ENCODE measurements at places on chromosomes 5 and 9.
A peak's percentile ranks its signal among the peaks of the same experiment; 100 is the strongest.

GRCh38 chr9:93066978-93067603 lies 8.6 kb downstream of the SUSD3 start:
- no peak for DNase-seq

GRCh38 chr5:131514316-131515283 lies 120.4 kb downstream of the RAPGEF6 start:
- no peak for DNase-seq

DNA sequence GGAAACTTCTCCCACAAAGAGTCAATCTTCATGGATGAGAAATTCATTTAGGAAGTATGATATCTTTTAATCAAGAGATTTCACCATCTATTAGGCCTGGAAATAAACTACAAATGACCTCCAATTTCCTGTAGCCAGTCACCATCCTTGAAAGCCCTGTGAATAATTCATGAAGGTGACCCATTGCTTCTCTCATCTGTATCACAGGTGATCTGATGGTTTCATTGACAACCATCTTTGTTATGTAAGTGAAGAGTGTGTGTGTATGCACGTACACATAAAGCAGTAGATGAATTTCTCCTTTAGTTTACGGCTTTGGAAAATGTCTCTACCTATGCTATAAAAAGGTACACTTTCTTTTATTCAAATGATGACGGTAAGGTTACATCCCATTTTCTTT lies 644.1 kb upstream of the KLF4 start:
- DNase-seq: no peak

- DNase-seq: no peak
Measured at GRCh38 chr9:15238646-15239045, 68.4 kb downstream of the TTC39B start.

DNA sequence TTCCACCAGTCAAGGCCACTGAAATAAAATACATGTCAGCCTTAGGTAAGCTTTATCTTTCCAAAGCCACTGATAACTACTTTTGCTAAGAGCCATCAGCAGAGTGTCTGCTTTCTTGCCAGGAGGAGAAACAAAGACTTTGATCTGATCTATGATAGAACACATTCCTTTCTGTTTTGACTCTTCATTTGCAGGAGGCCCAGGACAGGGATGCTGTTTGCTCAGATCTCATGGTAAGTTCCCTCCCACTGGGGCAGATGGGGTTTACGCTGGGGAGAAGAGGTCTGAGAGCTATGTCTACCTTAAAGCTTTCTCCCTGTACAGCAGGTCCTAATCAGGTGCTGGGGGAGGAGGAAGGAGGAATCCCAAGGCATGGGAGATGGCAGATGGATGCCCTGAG lies 497.6 kb downstream of the NTRK2 start:
- DNase-seq: no peak

DNA sequence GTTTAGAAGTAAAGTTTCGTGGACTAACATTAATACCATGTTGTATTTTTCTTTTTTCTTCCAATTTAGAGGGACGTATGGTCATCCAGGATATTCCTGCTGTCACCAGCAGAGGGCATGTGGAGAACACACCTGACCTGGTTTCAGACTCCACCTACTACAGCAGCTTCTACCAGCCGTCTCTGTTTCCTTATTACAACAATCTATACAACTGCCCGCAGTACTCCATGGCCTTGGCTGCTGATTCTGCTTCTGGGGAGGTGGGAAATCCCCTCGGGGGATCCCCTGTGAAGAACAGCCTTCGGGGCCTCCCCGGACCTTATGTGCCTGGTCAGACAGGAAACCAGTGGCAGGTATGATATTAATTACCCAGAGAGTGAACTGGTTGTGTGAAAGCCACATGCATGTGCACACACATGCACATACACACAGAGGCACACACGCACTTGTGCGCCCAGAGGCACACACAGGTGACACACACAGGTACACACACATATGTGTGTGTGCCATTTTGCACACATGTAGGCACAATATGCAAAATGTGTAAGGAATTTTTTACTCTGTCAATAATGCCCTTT lies 52.4 kb downstream of the DMRT1 start:
- peak; percentile 56 for DNase-seq

GRCh38 chr5:121962347-121962670 lies 534 bp downstream of the SRFBP1 start:
- no peak for DNase-seq

DNA sequence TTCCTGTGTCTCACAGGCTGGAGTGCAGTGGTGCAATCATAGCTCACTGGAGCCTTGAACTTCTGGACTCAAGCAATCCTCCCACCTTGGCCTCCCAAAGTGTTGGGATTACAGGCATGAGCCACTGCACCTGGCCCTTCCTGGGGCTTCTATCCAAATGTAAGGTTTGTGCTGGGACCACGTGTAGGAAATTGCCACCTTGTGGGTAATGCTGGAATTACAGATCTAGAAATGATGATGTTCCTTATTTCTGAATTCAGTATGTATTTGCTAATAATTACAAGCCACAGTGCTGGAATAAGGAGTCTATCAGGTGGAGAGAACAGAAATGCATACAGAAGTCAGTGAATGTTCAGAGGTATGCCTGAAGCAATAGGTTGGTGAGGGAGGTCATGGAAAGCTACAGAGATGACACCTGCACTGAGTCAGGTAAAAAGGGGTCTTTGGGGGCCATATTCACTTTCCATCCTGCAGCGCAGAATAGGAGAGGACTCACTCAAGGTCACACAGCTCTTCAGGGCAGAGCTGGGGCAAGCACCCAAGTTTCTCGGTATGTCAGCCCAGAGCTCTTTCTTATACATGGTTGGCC lies 8.8 kb upstream of the IGFBPL1 start:
- no peak for DNase-seq

- DNase-seq: no peak
Measured at GRCh38 chr5:67311208-67311607, 114.6 kb upstream of the CD180 start.

- no peak for DNase-seq
Measured at GRCh38 chr9:127567730-127568617, 44.1 kb upstream of the STXBP1 start.

- DNase-seq: no peak
Measured at GRCh38 chr5:124050120-124050770, 538.3 kb downstream of the CSNK1G3 start.

DNA sequence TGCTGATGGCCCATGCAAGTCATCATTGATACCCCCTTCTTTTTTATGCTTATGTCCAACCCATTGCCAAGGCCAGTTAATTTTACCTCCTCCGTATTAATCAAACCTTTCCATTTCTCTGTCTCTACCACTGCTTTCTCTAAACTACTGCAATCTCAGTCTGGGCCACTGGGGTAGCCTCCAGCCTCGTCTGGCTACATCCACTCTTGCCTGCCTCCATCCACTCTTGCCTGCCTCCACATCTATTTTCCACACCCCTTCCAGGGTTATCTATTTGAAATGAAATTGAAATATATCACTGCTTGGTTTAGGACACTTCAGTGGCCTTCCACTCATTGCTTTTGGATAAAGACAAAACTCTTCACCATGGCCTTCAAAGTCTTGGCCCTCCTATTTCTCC lies 425.3 kb upstream of the CLINT1 start:
- no peak for DNase-seq

DNA sequence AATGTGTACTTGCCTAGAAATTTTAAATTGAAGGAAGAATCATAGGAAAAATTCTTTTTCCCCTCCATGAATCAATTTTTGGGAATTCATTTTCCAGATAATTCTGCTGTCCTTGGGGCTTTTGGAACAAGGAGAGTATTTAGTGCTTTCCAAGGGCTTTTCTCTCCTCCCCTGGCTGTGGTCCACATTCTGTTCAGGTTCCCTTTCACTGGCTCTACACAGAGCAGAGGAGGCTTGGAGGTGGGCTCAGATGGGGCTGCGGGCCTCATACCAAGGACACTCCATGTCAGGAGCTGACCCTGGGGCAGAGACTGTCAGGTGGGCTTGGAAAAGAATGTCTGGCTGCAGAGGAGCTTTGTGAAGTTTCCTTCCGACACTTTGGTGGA lies 128.1 kb downstream of the GADD45G start:
- DNase-seq: no peak

DNA sequence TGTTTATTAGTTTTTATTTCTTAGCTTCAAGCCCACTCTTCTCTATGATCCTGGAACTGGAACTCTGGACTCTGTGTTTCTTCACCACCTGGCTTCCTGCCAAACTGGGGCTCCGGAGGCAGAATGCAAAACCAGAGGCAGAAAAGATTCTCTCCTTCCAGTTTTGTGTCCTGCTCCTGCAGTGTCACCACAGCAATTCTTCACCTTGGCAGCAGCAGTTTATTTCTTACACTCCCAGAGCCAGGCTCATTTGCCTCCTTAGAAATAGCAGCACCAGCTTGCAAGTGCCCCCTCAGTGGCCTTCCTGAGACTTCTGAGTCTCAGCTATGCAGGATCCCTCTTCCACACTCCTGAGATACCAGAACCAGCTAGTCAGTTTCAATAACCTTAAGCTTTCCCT lies 26.7 kb upstream of the CAMK4 start:
- no peak for DNase-seq

GRCh38 chr9:108913391-108913790 lies 20.5 kb downstream of the ELP1 start:
- DNase-seq: no peak

DNA sequence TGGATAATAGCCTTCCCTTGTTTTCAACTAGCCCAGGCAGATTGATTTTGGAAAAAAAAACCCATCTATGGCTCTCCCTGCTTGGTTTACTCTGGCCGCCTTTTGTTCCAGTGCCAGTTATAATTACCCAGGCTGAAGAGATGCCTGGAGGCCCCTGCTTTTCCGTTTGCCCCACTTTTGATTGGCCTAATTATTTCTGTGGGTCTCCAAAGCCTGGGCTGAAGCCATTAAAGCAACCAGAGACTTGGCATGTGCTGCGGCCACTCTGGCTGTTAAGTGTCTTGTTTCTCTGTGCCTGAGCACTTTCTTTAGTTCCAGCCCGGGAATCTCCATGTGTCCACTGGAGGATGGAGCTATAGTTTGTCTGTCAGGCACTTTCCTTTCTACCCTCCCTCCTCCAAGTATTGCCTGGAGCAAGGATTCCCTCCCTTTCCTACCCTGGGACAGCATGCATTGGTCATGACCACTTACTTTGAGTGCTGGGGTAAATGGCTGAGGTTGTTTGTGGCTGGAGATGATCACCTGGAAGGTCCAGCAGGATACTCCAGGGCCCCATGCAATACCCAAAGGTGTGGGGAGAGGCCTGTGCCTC lies 105.1 kb upstream of the CTSL start:
- no peak for DNase-seq

DNA sequence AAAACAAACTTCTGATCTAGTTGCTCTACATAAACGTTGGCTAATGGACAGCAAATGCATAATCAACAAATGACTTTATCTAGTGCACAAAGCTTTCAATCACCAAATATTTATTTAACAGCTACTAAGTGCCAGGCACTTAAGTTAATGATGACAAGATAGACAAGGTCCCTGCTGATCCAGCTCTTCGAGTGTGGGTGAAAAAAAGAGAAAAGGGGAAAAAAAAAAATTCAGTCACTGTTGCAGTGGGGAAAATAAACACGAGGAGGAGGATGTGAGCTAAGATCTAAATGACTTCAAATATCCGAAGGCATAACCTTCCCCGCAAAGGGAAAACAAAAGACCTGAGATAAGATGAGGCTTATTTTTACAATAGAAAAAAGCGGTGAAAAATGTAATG lies 9.6 kb downstream of the PSIP1 start:
- no peak for DNase-seq

DNA sequence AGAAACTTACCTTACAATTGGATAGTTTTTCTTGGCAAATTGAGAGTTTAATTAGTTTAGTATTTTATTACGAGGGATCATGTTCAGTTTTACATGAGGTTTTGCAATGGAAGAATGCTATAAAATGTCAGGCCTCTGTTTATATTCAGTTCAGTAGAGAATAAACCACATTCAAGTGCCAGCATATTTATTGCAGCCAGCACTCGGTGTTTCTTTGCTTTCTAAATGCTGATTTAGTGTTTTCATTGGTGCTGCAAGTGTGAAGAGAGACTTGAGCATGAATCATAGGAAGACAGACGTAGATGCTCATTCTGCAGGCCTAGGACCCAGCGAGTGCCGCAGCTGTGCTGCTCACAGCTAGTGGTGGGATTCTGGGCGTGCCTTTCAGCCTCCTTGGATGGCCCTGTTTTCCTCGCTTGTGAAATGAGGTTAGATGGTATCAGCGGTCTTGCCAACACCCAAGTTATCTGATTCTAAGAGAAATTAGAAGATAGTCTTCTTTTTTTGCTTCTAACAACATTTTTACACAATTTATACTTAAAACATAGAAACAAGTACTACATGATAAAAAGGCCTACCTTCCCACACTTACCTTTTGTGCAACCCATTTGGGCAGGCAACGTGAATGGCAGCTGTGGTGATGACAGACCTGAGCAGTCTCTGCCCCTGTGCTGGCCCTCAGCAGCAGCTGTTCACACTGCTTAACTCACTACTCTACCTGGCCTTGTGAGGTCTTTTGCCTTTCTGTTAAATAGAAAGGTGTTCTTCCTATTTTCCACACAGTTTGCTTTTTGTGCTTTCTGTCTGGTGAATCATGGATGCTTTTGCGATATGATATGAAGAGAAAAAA lies 26.8 kb upstream of the TNFAIP8 start:
- peak; percentile 67 for DNase-seq

GRCh38 chr5:160047423-160047822 lies 38.5 kb downstream of the TTC1 start:
- DNase-seq: no peak

GRCh38 chr9:77475641-77476473 lies 172.3 kb downstream of the GNA14 start:
- DNase-seq: peak; percentile 72

DNA sequence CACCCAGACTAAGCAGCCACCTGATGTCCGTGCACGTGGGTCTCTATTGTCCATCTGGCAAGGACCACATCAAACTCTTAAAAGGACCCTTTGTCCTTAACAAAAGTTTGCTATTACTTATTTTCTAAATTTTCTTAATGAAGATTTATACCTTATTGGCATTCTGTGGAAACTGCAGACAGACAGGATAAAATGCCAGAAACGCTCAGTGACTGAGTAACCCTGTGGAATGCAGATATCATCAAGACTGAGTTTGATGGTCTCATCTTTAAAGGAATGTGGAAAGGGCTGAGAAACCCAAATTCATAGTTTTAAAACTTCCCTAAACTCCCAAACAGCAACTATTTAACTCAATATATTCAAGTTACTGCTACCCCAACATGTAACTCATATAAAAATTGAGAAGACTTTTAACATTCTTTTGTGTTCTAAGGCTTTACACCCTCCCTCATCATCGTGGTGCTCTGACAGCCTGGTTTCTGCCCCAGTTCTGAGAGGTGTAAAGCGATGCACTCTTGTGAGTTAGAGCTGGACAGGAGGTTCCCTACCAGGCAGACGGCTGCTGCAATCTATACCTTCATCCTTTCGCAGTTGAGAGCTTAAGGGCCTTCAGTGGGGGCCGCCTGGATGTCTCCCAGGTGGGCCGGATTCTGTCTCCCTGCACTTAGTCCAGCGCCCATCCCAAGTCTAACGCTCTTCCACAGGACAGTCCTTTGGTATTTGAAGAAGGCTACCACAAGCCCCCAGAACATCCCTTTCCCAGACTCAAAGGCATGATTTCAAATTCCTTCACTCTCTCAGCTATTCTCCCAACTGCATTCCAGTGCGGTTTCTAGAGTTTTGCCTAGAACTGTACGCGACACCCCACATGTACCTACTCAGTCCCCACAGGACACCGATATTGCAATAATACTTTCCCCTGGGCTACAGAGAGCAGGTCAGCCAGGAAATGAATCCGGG lies 68.9 kb downstream of the DAP start:
- no peak for DNase-seq

GRCh38 chr9:88536951-88537760 lies 2.2 kb downstream of the NXNL2 start:
- DNase-seq: no peak

GRCh38 chr9:127741831-127742434 lies 6.8 kb upstream of the TOR2A start:
- no peak for DNase-seq

- no peak for DNase-seq
Measured at GRCh38 chr9:130815242-130815808, 19.7 kb upstream of the ABL1 start.
